ENCODE measurements at places on chromosomes 1 and 21. TPM values are rescaled to one million over a fixed set of nuclear protein-coding genes. Genes with fewer than 3 reads are reported as not detected.

DNA sequence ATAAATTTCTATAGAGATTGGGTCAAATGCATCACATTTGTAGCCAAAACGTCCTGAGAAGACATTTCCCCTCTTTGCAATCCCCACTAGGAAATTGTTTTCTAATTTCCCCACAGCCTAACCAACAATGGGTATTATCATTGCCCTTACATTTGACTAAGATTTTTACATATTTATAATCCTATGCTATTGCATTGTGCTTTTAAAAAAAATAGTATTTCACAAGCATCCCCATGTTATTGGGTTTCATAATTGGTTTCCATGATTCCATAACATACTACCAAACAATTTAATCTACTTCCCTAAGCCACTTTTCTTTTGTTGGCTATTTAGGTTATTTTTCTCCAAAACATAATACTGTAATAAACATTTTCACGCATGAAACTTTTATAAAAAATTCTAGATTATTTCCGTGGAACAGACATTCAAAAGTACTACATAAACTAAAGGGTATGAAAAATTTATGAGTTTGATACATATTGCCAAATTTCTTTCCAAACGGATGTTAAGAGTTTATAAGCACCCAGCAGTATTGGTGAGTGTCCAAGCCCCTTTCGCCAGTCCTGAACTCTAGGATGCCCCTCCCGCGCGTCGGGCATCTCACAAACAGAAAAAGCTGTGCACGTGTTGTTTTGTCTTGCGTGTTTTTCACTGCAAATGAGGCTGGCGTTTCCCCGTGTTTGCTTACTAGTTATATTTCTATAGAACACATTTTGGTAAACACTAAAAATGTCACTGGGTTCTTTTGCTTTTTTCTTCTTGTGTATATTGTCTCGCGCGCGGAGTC is 2.0 kb upstream of the LHX4 start:
- no peak for DNase-seq

ELF3 gene
- polyA plus RNA-seq: 0.15 TPM

DNA sequence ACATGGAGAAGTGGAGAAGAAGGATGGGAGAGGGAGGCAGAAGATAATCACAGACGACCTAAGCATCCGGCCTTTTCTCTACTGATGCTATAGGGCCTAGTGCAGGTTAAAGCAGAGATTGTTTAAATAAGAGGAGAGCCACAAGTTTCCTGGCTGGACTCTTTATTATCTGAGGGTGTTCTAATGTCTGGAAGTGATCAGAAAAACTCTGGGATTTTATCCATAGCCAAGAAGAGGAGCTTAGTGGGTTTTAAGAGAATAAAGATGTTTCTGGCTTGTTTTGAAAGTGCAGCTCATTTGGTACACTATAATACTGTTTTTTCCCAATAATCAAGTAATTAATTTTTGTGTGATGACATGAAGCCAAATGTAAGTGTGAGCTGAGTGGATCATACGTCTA is 419.0 kb downstream of the PTBP2 start:
- no peak for DNase-seq

RHD gene
- 0.30 TPM for polyA plus RNA-seq

GRCh38 chr1:3776231-3776961 is 3.8 kb downstream of the SMIM1 start:
- no peak for DNase-seq

- DNase-seq: peak; percentile 62
These were observed 90.4 kb downstream of the SLC45A1 start for GRCh38 chr1:8408151-8408839.

DNA sequence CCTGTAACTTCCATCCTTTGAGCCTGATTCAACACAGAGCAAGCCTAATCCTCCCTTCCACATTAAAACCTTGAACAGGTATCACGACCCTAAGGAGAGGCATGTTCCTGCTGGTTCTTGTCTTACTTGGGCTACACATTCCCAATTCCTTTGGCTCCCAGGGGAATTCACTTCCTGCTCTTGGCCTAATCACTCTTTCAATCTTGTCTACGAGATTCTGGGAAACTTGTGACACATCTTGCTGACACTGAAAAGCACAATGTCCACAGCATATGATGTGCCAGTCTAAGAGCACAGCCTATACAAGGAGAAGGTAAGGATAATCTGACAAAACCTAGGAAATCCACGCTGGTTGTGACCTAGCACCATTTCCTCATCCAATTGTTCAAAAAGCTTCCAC is 163.9 kb downstream of the GABPA start:
- no peak for DNase-seq

INPP5B gene
- 10.6 TPM for polyA plus RNA-seq

- DNase-seq: no peak
These were observed 61.4 kb upstream of the WNT4 start for GRCh38 chr1:22204057-22204840.

- no peak for DNase-seq
These were observed 54.3 kb downstream of the RPS6KA1 start for GRCh38 chr1:26583646-26584485.

GJA9 gene
- polyA plus RNA-seq: 0.34 TPM

CD48 gene
- polyA plus RNA-seq: 2.1 TPM

- no peak for DNase-seq
These were observed 167.9 kb downstream of the DYRK1A start for GRCh38 chr21:37534431-37534830.
